Stimulated activated CD4-positive, alpha-beta T cell treated with anti-CD3 and anti-CD28 coated beads, Interleukin-1b, Interleukin-23, amount 100 ng/mL, for 1 hour (primary cell): ENCODE measurements at places on chromosomes 16 and 17.

GRCh38 chr17:43832976-43833829 lies at the start of gene MPP3:
Gene MPP3 (minus strand): TSS chr17:43833146. CDS start chr17:43831906, 1,240 bp downstream.
- peak; percentile 29 for DNase-seq

DNA sequence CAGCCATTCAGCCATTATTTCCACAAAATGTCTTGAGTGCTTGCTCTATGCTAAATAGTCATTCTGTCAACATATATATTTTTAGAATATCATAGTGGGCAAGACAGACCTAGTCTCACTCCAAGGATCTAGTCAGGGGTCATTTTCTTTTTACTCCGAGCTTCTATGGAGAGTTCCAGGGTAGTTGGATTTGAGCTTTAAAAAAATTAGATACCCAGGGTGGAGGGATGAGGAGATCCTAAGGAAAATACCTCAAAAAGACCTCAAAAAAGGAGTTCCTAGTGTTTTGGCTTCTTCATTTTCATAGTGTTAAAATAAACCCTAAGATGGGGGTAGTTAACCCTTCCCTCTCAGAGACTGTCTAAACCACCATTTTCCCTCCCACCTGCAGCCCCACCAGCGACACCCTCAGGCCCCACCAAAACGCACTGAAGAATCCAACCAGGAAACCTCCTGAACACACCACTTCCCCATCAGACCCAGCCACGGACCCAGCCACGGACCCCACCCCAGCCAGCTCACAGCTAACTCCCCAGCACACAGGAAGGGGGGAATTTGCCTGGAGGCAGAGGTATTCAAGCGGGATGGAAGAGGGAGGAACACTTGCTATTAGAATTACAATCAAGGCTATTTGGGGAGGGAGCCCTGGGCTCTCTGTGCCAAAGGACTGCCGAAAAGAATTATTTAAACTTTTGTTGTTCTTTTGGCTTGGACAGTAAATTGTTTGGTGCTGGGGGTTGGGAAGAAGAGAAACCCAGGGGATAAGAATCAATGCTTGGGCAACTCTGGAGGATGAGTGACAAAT lies 2.2 kb downstream of the ETV4 start:
- no peak for DNase-seq

- no peak for DNase-seq
These were observed 43.3 kb upstream of the NF1 start for GRCh38 chr17:31051506-31051905.

DNA sequence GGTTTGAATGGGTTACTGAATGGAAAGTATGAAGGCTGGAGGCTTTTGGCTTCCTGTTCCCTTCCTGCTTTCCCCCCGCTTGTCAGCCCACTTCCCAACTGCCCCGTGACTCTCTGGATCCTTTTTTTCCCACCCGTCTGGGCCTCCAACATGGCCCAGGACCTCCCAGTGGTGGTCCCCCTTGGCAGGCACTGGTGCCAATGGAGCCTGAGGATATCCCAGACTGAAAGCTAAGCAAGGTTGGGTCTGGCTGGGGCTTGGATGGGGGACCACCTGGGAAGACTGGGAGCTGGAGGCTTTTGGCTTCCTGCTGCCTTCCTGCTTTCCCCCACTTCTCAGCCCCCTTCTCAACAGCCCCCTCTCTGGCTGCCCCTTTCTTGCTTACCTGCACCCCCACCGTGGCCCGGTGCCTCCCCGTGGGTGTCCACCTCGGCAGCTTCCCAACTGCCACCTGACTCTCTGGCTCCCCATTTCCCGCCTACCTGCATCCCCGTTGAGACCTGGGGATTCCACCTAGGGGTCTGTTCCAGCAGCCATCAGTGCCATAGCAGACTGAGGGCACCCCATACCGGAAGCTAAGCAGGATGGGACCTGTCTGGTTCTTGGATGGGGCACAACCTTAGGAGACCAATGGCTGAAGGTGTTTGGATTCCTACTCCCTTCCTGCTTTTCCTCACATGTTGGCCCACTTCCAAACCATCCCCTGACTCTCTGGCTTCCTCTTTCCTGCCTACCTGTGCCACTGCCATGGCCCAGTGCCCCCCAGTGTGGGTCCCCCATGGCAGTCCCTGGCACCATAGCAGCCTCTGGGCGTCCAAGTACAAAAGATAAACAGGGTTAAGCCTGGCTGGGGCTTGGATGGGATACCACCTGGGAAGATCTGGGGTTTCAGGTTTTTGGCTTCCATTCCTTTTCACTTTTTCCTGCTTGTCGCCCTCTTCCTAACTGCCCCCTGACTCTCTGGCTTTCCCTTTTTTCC lies 2295.3 kb downstream of the TP53TG3F start:
- DNase-seq, result no peak

DNA sequence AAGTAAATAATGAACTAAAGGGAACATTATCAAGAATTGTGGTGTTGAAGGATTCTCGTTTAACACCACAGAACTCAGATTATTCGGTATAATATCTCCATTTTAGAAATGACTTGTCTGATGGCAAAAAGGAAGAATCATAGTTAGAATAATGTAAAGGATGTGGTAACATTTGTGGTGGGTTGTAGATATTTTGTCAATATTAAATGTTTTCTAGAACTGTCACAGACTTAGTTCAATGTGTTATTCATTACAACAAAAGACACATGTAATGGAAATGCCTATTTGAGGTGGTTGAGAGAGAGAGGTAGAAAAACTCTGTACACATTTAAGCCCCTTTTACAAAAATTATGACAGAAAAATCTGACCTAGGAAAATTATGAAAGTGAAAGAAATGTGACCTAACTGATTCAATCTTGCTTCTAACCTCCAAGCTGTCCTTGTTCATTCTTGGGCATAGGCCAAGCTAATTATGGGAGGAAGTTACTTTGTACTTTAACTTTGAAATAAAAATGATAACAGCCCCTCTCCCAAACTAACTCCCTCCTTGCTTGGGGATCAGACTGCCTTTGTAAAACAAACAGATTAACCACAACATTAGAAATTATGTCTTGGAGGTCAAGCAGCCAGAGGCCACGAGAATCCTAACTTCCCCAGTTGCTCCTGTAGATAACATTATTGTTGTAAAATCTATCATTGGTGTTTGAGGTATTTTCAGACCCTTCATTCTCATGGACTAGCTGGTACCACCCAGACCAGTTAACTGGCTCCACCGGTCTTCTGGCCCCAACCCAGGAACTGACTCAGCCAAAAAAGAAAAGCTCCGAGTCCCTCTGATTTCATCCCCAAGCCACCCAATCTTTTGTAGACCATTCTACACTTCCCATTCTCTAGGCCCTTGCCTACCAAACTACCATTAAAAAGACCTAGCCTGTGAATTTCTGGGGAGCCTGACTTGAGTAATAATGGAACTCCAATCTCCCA lies 1287.8 kb upstream of the CDH8 start:
- no peak for DNase-seq

DNA sequence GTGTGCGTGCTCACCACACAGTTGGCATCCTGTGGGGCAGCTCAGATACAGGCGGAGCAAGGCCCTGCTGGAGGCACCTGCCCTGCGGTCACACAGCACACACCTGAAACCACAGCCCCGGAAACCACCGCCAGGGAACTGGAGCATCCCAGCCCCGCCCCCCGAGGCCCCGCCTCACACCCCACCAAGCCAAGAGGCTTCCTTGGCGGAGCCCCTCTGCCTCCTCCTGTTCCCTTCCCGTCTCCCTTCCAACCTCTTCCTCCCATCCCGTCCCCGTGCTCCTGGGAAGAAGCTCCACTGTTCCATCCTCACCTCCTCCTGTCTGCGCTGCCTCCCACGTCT lies 205.5 kb downstream of the NTN1 start:
- DNase-seq, result no peak

GRCh38 chr16:85981826-85982562 lies 83.0 kb downstream of the IRF8 start:
- DNase-seq, result no peak

DNA sequence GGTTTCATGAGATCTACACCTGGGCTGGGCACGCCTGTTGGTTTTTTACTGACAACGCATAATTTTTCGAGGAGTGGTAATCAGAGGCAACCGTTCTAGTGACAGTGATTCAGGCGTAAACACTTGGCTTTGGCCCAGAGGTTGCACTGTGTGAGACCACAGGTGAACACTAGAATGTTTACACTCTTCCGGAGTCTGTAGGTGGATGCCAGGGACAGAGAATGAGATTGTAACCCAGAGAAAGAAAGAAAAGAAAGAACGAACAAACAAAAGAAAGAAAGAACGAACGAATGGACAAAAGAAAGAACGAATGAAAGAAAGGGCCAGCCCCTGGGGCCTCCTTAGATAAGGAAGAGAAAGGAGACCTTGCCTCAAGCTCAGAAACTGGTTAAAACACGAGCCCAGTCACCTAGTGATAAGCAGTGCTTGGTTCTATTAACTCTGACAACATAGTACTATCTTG lies 113.2 kb downstream of the PRKCB start:
- DNase-seq, result peak; percentile 19

DNA sequence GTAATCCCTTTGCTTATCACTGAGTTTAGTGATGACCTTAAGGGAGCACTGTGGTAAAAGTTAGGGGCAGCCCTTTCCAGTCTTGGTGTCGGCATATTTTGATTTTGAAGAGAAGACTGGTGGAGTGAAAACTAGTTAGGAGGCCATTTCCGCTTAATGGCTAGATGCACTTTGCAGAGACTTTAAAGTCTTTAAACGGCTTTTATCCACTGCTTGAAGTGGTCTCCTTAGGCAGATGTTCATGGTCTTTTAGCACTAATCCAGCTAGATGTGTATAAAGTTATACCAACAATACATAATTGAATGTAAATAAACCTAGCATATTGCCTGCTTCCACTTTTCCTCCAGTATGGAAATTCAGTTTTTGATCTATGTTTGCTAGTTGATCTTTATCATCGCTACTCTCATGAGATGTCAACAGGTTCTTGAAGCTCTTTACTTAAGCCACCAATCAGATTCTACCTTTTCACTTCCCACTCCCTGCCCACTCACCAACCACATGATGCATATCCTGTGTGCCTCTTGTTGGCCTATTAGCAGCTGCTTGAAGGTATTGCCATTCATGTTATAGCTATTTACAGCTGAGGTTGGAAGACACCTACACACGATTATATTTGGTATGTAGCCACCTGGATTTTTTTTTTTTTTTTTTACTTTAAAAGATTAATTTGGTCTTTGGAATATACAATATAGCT lies 132.0 kb downstream of the NLK start:
- DNase-seq, result no peak

GRCh38 chr17:82909322-82909904 lies 69.6 kb upstream of the ZNF750 start:
- DNase-seq, result no peak

- no peak for DNase-seq
These were observed 16.8 kb upstream of the AKAP1 start for GRCh38 chr17:57068222-57068658.

- no peak for DNase-seq
These were observed 10.9 kb downstream of the RNF112 start for GRCh38 chr17:19421926-19422325.

DNA sequence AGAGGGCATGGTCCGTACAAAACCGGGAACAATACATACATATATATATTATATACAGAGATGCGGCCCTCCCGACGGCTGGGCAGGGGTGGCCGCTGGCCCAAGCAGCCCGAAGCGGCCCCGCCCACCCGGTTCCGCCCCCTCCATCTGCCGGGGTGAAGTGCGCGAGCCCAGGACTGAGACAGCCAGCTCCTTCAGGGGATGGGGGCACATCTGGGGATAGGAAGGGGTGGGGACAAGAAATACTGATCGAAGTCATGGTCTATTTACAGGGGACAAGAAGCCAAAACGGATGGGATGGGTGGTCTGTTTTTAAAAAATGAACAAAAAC lies 3.8 kb upstream of the SAMD14 start:
- no peak for DNase-seq

DNA sequence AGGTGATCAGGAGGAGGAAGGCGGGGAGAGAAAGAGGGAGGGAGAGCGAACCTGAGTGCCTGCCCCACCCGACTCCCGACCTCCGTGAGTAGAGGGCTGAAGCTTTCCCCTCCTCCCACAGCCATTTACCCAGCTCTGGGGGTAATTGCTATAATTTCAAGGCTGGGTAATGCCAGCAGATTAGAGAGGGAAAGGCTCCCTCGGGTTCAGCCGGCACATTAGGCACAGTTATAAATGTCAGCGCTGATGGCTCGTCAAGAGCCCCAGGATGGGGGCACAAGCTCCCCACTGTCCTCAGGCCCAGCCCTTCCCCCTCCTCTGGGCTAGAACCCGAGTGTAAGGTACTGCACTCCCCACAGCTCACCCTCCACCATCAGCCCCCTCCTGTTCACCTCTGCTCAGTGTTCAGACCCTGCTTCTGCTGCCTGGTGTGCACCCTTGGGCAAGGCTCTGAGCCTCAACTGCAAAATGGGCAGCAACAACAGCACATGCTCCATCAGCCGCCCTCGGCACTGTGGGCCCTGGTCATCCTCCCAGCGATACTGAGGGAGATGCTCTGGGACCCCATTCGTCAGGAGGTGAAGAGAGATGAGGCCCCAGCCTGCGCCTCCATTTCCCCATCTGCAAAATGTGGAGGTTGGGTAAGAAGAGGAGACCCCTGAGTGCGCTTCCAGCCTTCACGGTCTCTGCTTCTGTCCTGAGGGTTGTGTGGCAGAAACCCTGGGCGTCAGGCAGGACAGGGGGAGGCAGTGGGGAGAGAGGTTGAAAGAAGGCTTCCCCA lies 77.2 kb downstream of the NT5M start:
- DNase-seq, result no peak

GRCh38 chr16:50369133-50369804 lies 481 bp upstream of the BRD7 start:
- no peak for DNase-seq

DNA sequence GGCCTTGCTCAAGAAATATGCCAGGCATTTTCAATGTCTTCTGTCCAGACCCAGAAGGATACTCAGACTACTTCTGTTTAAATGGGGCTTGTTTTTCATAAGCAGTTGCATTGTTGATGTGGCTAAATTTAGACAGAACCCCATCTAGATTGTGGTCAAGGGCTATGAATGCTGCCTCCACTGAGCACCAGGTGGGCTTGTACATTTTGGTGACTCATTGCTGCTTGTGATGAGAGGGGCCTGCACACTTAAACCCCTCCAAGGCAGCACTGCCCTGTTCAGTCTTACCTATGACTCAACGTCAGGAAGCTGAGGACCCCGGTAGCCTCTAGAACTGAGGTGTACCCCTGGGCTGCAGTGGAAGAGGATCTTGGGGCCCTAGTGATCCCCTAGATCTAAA lies 144.0 kb downstream of the PRKCA start:
- no peak for DNase-seq

GRCh38 chr17:19331134-19331533 lies 31.4 kb downstream of the B9D1 start:
- no peak for DNase-seq

- no peak for DNase-seq
These were observed 216.1 kb downstream of the ENGASE start for GRCh38 chr17:79290726-79291125.

GRCh38 chr16:3580686-3581085 lies 3.5 kb upstream of the NLRC3 start:
- no peak for DNase-seq
